Activated naive CD8-positive, alpha-beta T cell treated with anti-CD3 and anti-CD28 coated beads for 36 hours (primary cell): ENCODE measurements at places on chromosomes 5 and 9. TPM values are rescaled to one million over a fixed set of nuclear protein-coding genes. Genes with fewer than 3 reads are reported as not detected.

DNA sequence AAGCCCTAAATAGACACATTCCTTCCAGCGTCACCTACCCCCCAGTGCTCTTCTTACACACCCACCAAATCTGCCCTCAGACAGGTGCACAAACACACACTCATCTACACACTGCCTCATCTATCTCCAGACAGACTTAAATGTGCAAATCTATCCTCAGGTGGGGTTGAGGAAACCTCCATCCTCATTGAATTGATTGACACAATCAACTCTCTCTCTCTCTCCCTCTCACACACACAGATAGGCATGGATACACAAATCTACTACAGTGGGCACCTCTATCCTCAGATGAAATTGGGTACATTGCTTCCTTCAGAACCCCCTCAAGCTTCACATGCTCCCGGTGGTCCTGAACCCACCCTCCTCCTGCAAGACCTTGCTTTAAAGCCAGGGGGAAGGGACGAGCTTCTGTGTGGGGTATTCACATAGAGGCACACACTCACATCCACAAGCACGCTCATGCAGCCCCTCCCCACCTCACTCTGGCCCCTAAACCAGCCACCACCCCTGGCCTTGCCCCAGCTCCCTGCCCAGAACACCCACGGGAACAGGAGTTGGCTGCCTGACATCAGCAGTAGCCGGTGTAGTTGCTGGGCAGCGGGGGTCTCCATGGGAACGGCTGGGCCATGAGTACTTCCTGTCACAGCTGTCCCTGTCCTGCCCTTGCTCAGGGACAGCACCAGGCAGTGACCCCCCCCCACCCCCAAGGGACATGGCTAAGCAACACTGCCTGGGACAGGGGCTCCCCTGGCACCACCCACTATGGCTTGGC is 22.8 kb downstream of the PCDH1 start:
- DNase-seq: no peak

DNA sequence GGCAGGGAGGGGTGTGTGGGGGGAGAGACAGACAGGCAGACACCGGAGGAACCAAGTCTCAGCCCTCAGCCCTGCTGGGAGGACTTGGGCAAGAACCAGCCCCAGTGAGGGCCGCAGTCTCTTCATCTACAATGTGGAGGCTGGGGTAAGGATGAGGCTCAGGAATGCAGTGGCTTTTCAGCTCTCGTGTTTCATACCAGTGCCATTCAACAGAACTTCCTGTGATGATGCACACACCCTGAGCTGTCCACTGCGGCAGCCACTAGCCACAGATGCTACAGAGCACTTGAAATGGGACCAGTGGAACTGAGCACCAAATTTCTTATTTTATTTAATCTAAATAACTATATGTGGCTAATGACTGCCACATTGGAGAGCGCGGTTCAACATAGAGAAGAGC is 10.7 kb downstream of the CAMK2A start:
- DNase-seq: no peak

DNA sequence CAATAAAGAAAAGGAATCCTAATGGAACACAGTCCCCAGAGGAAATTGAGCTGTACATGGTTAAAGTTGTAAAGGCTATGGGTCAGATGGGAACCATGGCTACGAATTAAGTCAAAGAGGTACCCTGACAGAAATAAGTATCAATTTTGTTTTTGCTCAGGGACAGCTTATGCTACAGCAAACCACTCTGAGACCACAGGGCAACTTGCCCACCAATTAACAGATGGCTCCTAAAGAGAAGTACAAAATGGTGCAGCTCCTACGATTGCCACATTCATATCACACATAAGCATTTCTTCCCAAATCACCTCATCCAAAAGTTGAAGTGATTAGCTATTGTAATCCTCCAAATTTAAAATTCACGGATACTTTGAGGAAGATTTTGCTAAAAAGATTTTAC is 83.0 kb downstream of the ELAVL2 start:
- no peak for DNase-seq

- DNase-seq: no peak
Measured at GRCh38 chr9:109556061-109556460, 58.0 kb upstream of the PTPN3 start.

- no peak for DNase-seq
Measured at GRCh38 chr9:37908698-37909186, 4.8 kb upstream of the SLC25A51 start.

DNA sequence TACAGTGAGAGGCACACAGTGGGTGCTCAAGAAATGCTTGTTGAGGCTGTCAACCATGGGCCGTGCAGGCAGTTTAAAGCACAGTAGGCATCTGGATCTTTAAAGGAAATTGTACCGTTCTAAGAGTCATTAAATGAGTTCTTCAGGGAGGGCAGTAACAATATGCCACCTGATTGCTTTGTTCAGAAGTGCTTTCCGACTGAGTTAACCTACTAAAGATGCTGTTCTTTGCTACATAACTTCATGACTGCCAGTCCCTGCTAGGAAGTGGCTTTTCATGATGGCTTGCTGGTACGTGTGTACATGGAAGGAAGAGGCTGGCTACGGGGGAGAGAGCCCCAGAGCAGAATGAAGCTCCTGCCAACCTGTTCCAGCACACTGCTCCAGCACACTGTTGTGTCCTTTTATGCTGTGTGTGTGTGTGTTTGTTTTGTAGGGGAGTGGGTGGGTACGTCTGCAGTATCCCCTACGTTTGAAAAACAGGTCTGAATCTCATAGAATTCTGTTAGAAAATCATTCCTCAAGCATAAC is 41.9 kb upstream of the PPP2R2B start:
- no peak for DNase-seq

- DNase-seq: no peak
Measured at GRCh38 chr5:145743396-145744061, 91.6 kb downstream of the PRELID2 start.

- DNase-seq: peak; percentile 34
Measured at GRCh38 chr9:133125941-133126696, 5.1 kb upstream of the RALGDS start.

DNA sequence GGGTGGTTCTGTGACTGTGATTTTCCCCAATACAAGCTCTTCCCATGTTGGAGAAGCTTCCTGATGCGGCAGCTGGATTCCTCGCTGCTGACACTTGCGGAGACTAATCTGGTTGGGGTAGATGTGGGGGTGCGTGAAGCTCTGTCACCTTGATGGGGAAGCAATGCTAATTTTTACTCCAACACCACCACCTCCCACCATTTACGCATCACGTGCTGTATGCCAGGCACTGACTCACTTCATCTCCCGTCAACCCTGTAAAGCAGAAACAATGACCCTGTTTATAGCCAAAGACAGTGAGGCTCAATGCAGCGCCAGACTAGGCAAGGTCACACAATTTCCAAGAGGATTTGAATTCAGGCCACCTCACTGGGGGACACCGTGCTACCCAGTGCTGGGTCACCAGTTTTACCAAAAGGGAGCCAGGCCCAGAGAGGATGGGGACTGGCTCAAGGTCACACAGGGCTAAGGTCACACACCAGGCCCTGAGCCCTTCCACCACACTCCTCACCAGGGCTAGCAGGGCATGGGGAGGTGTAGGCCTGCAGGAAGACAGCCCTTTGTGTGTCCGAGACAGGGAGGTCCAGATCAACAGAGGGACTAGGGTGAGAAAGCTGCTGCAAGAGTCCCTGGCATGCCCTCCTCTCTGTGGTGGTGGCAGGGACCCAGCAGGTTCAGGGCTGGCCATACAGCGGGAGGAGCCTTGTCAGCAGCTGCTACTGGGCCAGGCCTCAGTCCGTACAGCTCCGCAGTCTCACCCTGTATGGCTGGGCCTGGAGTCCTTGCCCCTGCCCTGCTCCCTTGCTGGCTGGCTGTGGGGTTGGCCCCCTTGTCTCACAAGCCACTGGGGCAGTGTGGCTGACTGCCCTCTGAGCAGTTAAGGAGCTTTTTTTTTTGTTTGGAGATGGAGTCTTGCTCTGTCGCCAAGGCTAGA is 3.3 kb downstream of the STKLD1 start:
- DNase-seq: no peak

- no peak for DNase-seq
Measured at GRCh38 chr5:116380621-116381020, 194.0 kb downstream of the SEMA6A start.

DNA sequence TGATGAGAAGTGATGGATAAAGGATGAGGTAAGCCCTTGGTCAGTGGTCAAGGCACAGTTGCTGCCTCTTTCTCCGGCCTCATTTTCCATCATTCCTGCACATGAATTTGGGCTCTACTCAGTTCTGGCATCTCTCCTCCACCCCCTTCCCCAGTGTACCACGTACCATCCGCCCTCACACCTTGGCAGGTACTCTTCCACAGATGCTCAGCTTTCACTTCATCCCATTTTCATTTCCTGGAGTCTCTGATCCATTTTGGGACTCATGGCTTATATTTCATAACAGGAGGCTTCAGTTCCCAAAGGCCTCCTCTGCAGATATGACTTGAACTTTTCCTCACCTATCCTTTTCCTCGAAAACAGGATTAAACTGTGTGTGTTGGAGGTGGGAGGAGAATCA is 326.7 kb downstream of the ASTN2 start:
- DNase-seq: no peak

GRCh38 chr9:115590011-115590410 is 472.1 kb upstream of the TNC start:
- no peak for DNase-seq

GRCh38 chr5:175284806-175285205 is 159.2 kb downstream of the DRD1 start:
- no peak for DNase-seq

GRCh38 chr9:137055385-137056364 is 1.8 kb upstream of the ENTPD2 start:
- no peak for DNase-seq

DNA sequence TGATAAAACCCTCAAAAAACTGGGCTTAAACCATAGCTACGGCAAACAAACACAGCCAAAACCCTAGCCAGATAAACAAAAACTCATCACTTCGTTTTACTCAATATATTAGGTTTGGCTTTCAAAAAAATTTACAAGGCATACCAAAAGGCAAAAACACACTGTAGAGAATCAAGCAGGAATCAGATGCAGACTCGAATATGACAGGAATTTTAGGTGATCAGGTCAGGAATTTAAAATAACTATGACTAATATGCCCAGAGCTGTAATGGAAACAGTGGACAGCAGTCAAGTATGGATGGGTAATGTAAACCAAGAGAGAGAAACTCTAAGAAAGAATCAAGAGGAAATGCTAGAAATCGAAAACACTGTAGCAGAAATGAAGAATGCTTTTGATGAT is 26.5 kb upstream of the DOCK2 start:
- no peak for DNase-seq

GRCh38 chr5:19950897-19951296 is 37.1 kb downstream of the CDH18 start:
- no peak for DNase-seq

Gene MZB1
- 10.6 TPM for total RNA-seq

Gene EGFL7
- 1.2 TPM for total RNA-seq

Gene IER5L
- total RNA-seq: 1.2 TPM

Gene NKD2
- 0.82 TPM for total RNA-seq
